Stimulated activated CD8-positive, alpha-beta memory T cell treated with anti-CD3 and anti-CD28 coated beads, Interleukin-12 subunit alpha, Interleukin-12 subunit beta, amount 100 ng/mL, for 4 hours (primary cell): ENCODE measurements at places on chromosomes 11 and 22.

- DNase-seq, result no peak
Measured at GRCh38 chr22:47612311-47612910, 850.0 kb downstream of the TBC1D22A start.

GRCh38 chr22:36149441-36149840, 11.1 kb downstream of the APOL3 start:
- DNase-seq, result no peak

GRCh38 chr11:115321605-115322289, 182.5 kb downstream of the CADM1 start:
- no peak for DNase-seq

DNA sequence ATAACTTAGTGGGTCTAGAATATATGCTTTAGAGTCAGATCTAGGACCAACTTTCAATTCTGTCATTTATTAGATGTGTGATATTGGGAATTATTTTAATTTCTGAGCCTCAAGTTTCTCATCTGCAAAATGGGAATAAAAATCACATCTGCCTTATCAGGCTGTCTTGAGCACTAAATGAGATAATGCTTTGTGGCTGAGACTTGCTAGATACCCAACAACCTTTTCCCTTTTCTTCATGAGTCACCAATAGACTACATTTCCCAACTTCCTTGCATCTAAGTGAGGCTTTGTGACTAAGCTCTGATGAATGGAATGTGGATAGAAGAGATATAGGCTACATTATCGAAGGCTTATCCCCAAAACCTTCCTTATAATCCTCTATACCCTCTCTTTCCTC, 220.7 kb upstream of the SESN3 start:
- no peak for DNase-seq

DNA sequence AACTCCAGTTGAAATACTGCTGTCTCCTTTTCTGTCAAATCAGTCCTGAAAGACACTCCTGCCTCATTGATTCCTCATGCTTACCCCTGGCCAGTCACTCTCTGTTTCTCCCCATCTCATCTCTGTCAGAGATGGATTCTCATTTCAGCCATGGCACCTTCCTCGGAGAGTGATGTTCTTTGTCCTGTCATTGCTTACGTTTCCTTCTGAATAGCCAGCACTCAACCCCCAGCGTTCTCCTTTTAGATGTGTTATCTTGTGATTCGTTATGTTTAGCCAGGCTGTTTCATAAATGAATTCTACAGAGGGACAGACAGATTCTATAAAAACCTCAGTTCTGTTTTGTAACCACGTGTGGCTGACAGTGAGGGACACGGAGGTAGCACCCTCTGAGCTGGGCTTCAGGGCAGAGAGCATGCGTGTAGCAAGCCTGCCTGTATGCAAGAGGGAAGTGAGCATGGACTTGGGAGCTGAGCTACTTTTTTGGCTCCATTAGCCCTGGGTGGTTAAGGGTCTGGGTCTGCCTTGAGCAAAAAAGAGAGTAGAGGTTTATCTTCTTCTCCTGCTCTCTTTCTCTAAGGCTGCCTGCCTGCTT, 354.6 kb downstream of the DDX10 start:
- DNase-seq, result no peak

DNA sequence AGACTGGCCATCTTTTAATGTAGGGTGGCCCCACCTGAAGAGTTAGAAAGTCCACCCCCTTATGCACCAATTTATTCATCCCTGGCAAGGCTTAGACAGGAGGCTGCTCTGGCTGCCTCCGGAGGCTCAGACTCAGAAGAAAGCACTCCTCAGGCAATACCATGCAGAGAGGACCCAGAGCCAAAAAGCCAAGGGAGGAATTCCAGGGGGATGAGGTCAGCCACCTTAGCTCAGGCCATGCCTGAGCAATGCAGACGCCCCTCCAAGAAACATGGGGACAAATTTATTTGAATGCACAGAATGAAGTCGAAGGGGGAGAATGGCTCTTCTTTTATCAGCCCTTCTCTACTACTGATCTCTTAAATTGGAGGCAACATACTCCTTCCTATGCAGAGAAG, 39.7 kb upstream of the GLYAT start:
- no peak for DNase-seq
